ENCODE measurements at places on chromosomes 7 and 10.
A peak's percentile ranks its signal among the peaks of the same experiment; 100 is the strongest.

DNA sequence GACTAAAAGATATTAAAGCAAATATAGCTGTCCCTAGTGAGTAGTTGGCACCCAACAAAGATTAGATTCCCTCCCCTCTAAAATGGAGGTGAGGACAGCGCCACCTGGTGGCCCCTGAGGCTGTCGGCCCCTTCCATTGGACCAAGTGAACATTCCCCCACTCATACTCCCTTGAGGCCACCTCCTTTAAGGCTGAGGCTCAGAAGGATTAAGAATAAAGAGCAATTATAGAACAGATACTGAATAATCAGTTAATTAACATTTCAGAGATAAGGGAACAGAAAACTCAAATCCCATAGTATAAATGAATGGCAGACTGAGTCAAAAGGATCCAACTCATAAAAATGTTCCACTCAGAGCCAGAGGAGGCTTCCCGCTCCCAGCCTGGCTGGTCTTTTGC lies 130.4 kb upstream of the GHITM start:
- DNase-seq: no peak

DNA sequence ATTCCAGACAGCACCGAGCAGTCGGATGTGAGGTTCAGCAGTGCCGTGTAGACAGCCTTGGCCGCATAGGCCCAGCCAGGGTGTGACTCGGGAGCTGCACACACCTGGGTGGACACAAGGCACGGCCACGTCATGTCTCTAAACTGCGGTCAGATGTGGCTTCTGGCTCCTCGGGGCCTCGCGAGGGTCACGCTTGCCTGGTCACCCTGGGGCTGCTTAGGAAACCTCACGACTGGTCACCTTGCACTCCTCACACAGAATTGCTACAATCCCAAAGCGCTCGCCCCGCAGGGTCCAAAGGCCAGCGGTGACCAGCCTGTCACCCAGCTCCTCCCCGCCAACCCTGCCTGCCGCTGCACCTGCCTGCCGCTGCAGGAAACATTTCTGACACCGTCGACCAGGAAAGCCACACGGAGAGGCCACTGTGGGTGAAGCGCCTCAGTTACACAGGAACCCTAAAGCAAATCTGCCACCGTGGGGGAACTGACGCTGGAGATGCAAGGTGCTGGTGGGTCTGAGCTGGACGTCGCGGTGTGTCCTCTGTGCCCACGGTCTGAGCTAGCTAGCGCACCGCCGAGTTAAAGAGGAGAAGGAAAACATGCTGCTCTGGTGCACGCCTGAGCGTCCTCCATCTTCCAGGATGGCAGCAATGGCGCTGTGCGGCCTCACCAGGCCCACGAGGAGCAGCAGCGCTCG lies 5.0 kb downstream of the GPER1 start:
- no peak for DNase-seq

DNA sequence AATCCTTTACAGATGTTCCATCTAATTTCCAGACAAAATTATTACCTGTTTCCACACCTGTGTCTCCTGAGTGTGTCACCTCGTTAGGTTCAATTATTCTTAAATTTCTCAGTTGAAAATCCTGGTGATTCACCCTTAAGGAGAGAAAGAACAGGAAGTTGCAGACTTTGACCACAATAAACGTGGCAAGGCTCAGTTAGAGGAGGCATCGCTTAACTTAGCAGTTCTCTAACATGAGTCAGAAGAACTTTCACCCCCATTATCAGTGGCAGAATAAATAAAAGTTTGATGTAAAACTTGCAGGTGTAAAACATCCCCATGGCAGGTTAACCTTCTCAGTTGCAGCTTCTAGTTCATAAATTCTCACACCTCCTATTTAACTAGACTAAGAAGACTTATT lies 8.3 kb downstream of the XPNPEP1 start:
- no peak for DNase-seq

DNA sequence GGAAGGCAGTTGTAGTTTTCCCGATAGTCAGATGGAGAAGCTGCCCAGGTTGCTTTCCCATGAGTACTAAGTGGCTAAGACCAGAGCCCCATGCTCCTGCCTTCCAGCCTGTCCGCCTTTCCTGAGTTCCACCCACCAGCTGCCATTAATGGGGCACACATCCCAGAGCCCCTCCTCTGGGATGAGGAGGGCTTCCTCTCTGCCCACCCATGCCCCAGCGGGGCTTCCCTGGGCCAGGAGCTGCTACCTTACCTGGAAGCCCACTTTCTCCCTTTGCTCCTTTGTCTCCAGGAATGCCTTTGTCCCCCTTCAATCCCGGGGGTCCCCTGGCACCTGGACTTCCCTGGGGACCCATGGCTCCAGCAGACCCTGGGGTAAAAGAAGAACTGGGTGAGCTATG lies 7.8 kb downstream of the SFTPD start:
- DNase-seq: no peak

DNA sequence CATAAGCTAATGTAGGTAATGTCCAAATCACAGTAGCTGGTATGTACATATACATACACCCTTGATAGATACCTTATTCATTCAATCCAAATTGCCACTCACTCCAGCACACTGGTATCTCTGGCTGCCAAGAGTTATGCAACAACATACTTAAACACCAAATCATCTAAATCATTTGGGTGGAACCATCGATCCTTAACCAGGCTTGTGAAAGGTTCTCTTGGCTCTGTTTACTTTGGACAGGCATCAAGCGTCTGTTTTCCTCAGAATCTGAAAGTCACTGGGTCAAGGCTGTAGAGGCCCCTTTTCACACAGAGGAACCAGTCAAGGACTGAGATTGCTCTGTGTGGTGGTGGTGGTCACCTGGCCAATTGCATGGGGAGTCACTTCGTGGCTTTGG lies 24.6 kb downstream of the JAZF1 start:
- DNase-seq: no peak

DNA sequence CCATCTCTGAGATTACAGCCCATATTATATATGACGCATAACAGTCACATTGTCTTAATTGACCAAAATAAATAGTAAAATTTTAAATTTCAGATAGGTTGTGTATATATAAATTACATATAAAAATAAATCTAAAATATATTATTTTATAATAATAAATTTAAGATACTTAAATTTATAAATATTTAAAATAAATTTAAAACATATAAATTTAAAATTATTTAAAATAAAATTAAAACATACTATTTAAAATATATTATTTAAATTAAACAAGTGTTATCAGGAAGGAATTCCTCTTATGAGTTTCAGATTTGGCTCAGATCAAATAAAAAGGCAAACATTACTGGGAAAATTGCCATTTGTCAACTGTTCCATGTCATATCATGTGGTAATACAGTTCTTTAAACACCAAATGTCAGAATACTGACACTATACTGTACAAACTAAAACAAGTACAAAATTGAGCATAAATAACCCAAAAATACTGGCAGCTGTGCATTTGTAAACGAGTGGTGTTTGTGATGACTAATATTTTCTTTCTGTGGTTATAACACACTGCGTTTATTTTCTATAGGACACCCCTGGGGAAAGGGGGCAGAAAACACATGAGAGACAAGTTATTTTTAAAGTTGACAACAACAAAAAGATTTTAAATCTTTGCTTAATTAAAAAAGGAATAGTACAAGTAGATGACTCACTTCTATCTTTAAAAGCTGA lies 71.3 kb upstream of the DGKB start:
- no peak for DNase-seq

DNA sequence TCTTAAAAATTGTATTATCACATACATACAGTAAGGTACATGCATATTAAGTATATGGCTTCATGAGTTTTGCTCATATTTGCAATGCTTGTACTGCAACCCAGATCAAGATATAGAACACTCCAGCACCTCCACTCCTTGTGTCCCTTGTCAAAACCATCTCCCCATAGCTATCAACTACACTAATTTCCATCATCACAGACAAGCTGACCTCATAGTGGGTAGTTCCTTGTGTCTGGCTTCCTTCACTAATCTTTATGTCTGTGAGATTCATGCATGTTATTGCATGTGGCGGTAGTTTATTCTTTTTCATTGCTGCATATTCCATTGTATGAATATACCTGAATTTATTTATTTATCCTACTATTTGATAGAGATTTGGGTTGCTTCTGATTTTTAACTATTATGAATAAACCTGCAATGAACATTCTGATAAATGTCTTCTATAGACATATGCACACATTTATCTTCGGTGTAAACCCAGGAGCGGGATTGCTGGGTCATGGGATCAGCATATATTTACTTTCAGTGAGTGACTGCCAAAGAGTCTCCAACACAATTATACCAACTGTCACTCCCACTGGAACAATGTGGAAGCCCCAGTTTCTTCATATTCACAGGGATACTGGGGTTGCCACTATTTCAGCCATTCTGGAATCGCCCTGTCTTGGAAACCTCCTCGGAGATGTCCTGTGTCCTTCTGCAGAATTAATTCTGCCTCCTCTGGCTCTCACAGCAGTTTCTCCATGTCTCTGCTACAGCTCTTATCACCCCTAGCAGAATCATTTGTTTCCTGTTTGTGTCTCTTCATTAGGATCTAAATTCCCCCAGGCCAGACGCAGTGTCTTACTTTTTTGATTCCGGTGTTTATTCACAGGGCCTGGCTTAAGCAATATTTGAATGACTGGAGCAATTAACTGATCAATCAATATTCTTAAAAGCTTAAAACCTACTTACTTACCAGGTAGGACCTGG lies 14.7 kb upstream of the ADAM12 start:
- DNase-seq: no peak

DNA sequence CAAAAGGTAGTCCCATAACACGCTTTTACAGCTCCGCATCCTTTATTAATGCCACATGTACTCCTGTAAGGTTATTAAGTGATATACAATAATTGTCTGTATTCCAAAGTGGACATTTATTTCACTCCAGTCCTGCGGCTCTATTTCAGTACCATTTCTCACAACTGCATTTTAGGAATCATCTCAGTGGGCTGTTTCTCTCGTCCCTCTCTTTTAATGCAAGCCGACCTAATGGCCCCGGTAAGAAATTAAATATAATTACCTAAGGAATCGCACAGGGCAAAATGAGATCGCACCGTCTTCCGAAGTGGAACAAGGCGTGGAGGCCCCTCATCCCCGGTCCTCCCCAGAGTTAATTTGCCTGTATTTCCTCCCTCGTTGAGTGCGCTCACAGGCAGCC lies 216.5 kb downstream of the RAB11FIP2 start:
- no peak for DNase-seq

GRCh38 chr10:48937796-48938195 lies 1.8 kb downstream of the LRRC18 start:
- no peak for DNase-seq

- DNase-seq: no peak
Measured at GRCh38 chr10:44968500-44969400, 9.1 kb downstream of the RASSF4 start.

DNA sequence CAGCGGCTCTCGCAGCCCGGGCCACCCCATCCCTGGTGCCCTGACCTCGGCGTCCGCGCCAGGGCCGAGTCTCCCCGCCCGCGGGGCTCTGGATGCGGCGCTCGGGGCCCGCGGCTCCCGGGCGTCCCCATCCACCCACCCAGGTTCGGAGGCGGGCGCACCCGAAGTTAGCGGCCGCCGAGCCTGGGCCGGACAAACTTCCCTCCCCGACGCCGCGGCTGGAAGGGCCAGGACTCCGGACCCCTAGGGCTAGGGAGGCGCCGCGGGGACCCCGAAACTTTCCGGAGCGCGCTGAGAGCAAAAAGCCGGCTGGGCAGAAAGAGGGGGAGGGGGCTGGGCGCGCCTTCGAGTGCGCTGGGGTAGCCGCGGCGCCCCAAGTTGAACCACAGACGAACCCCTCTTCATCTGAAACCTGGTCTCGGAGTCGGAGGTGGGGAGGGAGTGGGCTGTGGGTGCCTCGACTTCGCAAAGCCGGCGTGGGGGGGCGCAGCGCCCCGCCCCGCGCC lies 3.7 kb upstream of the ELFN1 start:
- DNase-seq: no peak

GRCh38 chr7:29207162-29207801 lies 12.7 kb downstream of the CHN2 start:
- DNase-seq: no peak

- no peak for DNase-seq
Measured at GRCh38 chr7:138328215-138328614, 131.8 kb upstream of the TRIM24 start.

DNA sequence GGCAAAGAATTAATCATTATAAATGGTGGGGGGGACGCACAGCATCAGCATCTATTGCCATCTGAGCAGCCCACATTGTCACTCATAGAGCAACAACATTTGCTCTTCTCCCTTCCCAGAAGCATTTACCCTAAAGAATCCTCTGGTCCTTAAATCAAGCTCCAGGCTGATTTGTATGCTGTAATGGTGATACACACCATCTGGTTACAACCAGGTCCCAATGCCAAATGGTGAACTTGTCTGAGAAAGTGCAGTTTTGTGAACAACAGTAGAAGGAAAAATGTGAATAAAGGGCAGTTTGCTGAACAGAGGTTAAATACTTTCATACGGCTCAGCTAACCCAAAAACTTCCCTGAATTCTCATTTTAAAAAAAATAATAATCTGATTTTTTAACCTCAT lies 38.8 kb upstream of the TCF7L2 start:
- peak; percentile 80 for DNase-seq

DNA sequence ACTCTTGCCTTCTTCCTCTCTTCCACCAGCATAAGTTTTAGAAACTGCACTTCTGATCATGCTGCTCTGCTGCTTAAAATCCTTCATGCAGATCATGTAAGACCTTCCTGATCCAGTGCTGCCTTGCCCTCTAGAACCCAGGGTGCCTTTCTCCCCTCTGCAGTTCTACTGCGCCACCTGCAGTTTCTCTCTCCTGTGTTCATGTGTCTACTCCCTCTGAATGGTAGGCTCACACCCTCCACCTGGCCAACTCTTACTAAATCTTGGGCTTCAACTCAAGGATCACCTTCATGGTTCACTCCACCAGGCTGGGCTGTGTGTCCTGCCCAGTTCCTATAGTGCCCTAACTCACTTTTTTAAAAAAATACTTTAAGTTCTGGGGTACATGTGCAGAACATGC lies 174.6 kb upstream of the ITGB1 start:
- DNase-seq: no peak

DNA sequence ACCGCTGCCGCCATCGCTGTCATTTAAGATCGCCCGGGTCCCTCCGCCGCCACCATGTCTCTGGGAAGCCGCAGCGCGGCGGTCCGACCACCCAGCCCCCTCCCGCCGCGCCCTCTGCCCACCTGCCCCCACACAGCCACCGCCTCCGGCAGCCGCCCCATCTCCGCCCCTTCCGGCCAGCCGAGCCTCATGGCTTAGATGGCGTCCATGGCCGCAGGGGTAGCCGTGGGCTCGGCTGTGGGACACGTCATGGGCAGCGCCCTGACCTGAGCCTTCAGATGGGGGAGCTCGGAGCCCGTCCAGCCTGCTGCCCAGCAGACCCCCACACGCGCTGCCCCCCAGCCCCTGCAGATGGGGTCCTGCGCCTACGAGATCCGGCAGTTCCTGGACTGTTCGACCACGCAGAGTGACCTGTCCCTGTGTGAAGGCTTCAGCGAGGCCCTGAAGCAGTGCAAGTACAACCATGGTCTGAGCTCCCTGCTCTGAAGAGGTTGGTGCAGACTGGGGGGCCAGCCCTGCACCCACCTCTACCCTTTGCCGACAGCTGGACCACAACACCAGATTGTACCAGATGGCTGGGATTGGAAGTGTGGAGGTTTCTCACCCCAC lies 38.0 kb upstream of the TARP start:
- peak; percentile 50 for DNase-seq

- DNase-seq: no peak
Measured at GRCh38 chr10:25177093-25177753, 2.4 kb downstream of the GPR158 start.
